ENCODE measurements at places on chromosomes 2 and 18. TPM values are rescaled to one million over a fixed set of nuclear protein-coding genes. Genes with fewer than 3 reads are reported as not detected.

Gene HJURP
- polyA plus RNA-seq = 33.4 TPM

DNA sequence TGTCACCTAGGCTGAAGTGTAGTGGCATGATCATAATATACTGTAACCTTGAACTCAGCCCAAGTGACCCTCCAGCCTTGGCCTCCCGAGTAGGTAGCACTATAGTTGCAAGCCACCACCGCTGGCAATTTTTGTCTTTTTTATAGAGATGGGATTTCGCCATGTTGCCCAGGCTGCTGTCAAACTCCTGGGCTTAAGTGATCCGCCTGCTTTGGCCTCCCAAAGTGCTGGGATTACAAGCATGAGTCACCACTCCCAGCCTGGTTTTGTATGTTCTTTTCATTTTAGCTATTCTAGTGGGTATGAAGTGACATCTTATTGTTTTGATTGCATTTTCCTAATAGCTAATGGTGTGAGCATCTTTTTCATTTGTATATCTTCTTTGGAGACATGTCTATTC is 11.3 kb upstream of the EXOC6B start:
- no peak for DNase-seq

Gene FARP2
- polyA plus RNA-seq = 72.2 TPM

GRCh38 chr18:29488617-29489016 is 1311.7 kb upstream of the CDH2 start:
- no peak for DNase-seq

DNA sequence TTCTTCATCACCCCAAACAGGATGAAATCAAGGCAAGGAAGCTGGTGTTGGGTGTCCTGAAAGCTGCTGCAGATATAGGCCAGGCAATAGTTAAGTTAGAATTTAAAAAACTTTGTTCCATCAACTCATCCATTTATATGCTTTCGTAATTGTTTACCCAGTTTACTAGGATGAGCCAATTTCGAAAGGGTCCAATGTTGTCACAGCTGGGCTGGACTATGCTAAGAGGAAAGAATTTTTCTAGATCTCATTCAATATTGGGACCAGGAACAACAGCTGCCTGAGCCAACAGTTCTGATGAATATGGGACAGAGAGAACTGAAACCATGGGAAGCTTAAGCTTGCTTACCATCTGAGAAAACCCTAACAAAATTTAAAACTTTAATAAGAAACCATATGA is 21.6 kb upstream of the SP3 start:
- DNase-seq = no peak

DNA sequence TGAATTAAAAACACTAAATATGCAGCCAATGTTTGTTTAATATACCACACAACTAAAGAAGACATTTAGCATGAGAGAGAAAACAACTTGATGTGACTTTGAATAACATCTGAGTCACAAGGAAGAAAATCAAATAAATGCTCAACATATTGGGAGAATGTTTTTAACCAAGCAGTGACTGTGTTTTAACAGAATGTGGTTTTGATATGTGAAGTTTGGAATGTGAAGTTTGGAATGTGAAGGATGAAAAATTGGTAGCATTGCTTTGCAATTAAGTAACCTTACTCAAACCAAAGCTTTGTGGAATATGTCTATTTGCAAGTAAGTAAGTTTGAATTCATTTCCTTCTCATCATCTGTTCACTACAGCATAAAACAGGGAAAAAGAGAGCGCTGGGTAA is 128.2 kb upstream of the DNAJC10 start:
- no peak for DNase-seq

GRCh38 chr2:28152585-28153280 is 239.9 kb upstream of the FOSL2 start:
- DNase-seq = no peak

DNA sequence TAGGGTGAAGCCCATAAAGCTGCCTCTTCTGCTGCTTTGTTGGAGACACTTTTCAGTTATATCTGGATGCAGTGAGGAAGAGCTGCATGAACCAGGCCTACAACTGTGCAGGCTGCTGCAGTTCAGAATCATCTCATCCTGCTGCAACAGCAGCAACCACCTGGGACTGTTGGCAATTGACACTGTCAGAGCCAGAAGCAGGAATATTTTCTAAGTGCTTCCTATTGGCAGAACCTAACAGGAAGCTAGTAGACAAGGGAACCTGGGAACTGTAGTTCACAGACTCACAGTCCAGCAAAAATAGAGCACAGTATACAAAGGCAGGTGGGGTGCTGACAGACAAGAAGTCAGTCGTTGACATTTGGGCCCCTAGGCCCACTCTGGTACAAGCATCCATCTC is 452.9 kb upstream of the SPRED2 start:
- DNase-seq = no peak

- DNase-seq = no peak
Observed at GRCh38 chr2:79669714-79670113, 156.9 kb downstream of the CTNNA2 start.

Gene ASXL3
- polyA plus RNA-seq = 7.8 TPM

Gene AMER3
- 0.03 TPM for polyA plus RNA-seq

GRCh38 chr2:11622611-11623010 is 47.4 kb downstream of the NTSR2 start:
- DNase-seq = no peak

- DNase-seq = no peak
Observed at GRCh38 chr2:67290451-67291290, 106.5 kb upstream of the ETAA1 start.

GRCh38 chr2:150303281-150303680 is 184.2 kb downstream of the RND3 start:
- no peak for DNase-seq

- DNase-seq = no peak
Observed at GRCh38 chr2:137348301-137348700, 583.0 kb downstream of the THSD7B start.

GRCh38 chr2:74851191-74851566 is 17.3 kb downstream of the HK2 start:
- no peak for DNase-seq

Gene ARHGAP25
- 6.8 TPM for polyA plus RNA-seq

GRCh38 chr2:204012072-204012653 is 75.6 kb downstream of the ICOS start:
- DNase-seq = peak; percentile 25

Gene SPHKAP
- 4.2 TPM for polyA plus RNA-seq

- peak; percentile 54 for DNase-seq
Observed at GRCh38 chr18:68494802-68495581, 219.9 kb downstream of the TMX3 start.

- DNase-seq = no peak
Observed at GRCh38 chr2:204026294-204026693, 89.7 kb downstream of the ICOS start.

Gene RFTN2
- 19.0 TPM for polyA plus RNA-seq

GRCh38 chr2:107735201-107735600 is 91.5 kb upstream of the RGPD4 start:
- no peak for DNase-seq

GRCh38 chr2:28567061-28567471 is 71.2 kb downstream of the PLB1 start:
- no peak for DNase-seq

DNA sequence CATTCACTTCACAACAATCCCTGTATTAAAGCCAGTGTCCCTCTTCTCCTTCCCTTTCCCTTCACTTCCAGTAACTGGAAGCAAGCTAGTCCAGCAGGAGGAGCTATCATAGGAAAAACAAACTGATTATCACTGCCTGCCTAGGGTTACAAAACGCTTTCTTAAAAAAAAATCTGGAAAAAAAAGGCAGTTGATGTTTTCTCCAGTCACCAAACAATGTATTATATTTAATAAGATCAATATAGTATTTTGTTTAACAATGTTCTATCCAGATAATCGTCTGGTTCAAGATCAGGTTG is 78.8 kb upstream of the ITGB6 start:
- DNase-seq = no peak

GRCh38 chr2:111640480-111640879 is 243.5 kb downstream of the ANAPC1 start:
- no peak for DNase-seq

Gene TCF23
- 0.50 TPM for polyA plus RNA-seq

GRCh38 chr2:950080-950966 is at the start of gene SNTG2:
SNTG2 (plus strand) TSS chr2:950849; CDS start chr2:950997, 148 bp downstream.
- DNase-seq = no peak

Gene LIMS4
- polyA plus RNA-seq = 2.1 TPM

- no peak for DNase-seq
Observed at GRCh38 chr18:13548966-13549879, 177.1 kb downstream of the FAM210A start.

GRCh38 chr2:135245071-135245470 is 193.0 kb downstream of the RAB3GAP1 start:
- no peak for DNase-seq

DNA sequence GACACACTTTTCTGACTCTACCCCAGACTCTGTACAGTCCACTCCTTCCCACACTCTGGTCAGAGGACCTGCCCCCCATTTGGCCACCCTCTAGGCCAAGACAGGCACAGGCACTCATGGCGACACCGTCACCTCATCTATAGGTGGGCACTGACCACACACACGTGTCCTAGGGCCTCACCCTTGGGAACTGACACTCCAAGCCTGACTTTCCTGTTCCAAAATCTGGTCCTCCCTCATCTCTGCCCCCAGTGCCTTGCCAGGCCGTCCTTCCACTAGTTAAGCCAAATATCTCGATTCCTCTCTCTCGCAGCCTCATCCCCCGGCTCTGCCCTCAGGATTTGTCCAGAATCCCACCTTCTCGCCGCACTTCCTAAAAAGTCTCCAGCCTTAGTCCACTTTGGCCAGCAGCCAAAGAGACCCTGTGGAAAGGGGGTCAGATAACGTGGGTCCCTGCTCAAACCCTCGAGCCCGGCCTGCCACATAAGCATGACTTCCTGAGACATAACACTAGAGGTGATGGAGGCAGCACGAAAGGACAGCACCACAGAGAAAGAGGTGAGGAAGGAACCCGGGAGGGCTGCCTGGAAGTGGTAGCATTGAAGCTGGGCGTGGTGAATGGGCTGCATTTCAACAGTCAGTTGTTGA is 105.8 kb upstream of the OTOS start:
- no peak for DNase-seq

Gene ADGRF3
- 2.5 TPM for polyA plus RNA-seq

GRCh38 chr18:66534110-66534509 is 69.8 kb downstream of the CDH19 start:
- no peak for DNase-seq

Gene NXPH2
- 5.6 TPM for polyA plus RNA-seq

GRCh38 chr2:213104903-213105202 is 46.6 kb downstream of the IKZF2 start:
- DNase-seq = no peak

- DNase-seq = no peak
Observed at GRCh38 chr2:83365476-83365875, 1093.6 kb downstream of the SUCLG1 start.

Gene VIT
- 0.13 TPM for polyA plus RNA-seq

Gene NDC80
- 43.4 TPM for polyA plus RNA-seq

Gene EPB41L3
- polyA plus RNA-seq = 63.6 TPM

GRCh38 chr2:191318729-191319078 is 73.5 kb downstream of the MYO1B start:
- DNase-seq = peak; percentile 44

DNA sequence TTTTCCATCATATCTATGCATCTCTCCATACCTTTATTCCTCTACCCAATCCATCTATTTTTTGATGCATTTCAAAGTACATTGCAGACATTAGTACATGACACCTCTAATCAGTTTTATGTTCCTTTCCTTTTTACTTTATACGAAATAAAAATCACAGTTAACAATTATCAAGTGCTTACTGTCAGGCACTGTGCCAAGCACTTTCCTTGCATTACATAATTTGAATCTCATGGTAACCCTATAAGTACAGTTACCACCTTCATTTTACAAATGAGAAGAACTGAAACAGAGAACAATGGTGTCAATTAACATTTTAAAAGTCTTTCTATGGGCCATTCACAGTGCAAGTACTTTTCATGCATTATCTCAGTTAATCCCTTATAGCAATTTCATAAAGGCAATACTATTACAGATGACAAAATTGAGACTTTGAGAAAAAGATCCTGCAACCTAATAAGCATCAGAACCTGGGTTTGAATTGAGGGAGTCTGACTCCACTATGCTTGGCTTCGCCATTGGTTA is 544.4 kb upstream of the TNP1 start:
- DNase-seq = no peak

Gene PDE11A
- 9.4 TPM for polyA plus RNA-seq

Gene GAL3ST2
- polyA plus RNA-seq = 0.76 TPM

- DNase-seq = no peak
Observed at GRCh38 chr2:235723811-235724465, 230.1 kb downstream of the AGAP1 start.

DNA sequence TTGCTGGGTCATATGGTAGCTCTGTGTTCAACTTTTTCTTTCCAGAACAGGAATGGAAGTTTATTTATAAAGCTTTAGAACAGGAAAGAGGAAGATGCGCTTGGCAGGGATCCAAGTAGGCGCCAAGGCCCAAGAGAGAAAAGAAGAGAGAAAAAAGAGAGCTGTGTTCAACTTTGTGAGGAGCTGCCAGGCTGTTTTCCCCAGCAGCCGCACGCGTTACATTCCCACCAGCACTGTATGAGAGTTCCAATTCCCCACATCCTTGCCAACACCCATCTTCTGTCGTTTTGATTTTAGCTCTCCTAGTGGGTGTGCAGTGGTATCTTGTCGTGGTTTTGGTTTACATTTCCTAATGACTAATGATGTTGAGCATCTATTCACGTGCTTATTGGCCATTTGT is 51.4 kb downstream of the KCNF1 start:
- DNase-seq = no peak

Gene SPP2
- polyA plus RNA-seq = not detected

- DNase-seq = no peak
Observed at GRCh38 chr2:165811592-165812370, 17.7 kb upstream of the GALNT3 start.

DNA sequence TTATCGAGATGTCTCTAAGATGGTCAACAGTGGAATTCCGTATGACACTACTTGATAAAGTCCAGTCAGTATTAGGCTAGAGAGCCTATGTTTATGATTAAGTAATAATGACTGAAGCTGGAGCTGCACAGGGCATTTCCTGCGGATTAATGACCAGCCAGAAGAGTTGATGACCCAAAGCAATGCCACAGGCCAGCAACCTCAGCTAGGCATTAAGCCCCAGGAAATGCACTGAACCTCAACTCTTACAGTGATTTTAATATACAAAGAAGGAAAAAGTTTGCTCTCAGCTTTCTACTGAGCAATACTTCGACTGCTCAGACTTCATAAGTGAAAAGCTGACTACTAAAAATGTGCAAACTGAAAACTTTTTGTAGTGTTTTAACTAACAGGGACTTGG is 3.9 kb downstream of the KCTD1 start:
- DNase-seq = no peak

Gene RTP5
- not detected for polyA plus RNA-seq

- no peak for DNase-seq
Observed at GRCh38 chr2:146873646-146874259, 971.1 kb upstream of the ACVR2A start.

- DNase-seq = no peak
Observed at GRCh38 chr2:143779021-143779420, 649.8 kb downstream of the ARHGAP15 start.

GRCh38 chr2:11248-11941 is 34.9 kb downstream of the FAM110C start:
- DNase-seq = no peak

- DNase-seq = no peak
Observed at GRCh38 chr2:1979569-1979968, 235.3 kb upstream of the PXDN start.

GRCh38 chr2:159300586-159300985 is 14.1 kb upstream of the WDSUB1 start:
- DNase-seq = no peak
